H7 (cell line): ENCODE measurements at places on chromosomes 12 and 14. TPM values are rescaled to one million over a fixed set of nuclear protein-coding genes. Genes with fewer than 3 reads are reported as not detected.

DNA sequence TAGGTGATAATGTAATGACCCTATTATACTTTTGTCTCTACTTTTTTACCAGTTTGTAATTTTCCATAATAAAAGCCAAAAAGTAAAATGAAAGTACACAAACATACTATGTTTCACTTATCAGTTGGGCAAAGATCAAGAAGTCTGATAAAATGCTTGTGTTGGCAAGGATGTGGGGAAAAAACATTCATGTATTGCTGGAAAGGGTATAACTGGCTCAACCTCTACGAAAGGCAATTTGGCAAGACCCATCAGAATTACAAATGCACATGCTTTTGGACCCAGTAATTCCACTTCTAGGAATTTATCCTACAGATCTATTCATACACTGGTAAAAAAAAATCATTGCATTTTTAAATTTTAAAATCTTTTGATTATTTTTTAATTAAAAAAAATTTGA lies 68.0 kb downstream of the SPTB start:
- no peak for DNase-seq

The NEUROD4 gene
- not detected in 2 replicates for total RNA-seq

The TAS2R8 gene
- total RNA-seq = not detected in 2 replicates

DNA sequence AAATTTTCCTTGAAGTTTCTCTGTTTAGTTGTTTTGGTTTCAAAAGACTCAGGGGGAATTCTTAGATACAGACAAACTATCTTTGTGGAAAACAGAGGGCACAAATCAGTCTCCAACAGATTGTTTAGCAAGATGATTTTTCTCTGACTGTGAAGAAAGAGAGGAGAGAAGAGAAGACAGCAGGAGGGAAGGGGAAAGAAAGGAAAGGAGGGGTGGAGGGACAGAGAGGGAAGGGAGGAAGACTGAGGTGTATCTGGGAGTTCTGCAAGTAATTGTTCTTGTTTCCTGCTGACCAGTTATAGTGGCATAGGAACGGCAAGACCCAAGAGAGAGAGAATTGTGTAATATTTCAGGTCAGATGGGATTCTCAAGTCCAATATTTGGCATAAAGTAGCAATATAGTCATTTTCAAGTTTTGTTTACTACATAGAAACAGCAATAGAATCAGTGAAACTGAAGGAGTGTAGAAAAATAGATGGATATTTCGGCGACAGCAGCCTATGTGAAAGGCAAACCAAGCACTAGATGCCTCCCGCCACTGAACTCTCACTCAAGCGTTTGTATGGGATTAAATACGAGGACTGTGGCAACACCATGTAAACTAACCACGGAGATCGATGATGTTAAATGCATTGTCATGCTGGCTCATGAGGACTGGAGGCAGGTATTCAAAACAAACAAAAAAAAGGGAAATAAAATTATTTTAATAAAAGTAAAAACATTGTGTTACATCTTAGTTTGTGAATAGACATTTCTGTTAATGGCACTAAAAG lies 342.5 kb downstream of the SLC16A7 start:
- DNase-seq = peak; percentile 1

DNA sequence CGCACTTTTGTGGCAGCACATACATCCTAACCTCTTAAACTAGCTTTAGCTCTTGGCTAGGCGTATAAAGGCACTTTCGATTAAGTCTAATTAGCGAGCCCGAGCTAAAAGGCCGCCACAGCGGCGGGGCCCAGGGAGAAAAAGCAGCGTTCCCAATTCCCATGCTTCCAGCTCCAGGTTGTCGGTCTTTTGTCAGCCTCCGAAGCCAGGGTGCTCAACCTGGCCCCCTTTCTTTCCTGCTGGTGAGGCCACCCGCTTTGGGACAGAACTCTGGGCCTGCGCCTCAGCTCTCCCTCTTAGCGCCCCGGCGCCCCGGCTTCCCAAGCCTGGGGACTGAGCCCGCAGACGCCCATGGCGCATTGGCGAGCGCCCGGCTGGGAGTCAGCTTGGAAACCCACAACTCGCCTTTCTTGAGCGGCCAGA lies 33.3 kb upstream of the TBX5 start:
- peak; percentile 71 for DNase-seq

- DNase-seq = no peak
These were observed 16.7 kb upstream of the MAP1LC3B2 start for GRCh38 chr12:116542345-116542956.

GRCh38 chr12:69685810-69686209 lies 13.3 kb downstream of the BEST3 start:
- no peak for DNase-seq
